Activated CD4-positive, alpha-beta T cell treated with anti-CD3 and anti-CD28 coated beads, Interleukin-2, amount 50 U/mL, for 48 hours (primary cell): ENCODE measurements at places on chromosomes 7 and 10.

DNA sequence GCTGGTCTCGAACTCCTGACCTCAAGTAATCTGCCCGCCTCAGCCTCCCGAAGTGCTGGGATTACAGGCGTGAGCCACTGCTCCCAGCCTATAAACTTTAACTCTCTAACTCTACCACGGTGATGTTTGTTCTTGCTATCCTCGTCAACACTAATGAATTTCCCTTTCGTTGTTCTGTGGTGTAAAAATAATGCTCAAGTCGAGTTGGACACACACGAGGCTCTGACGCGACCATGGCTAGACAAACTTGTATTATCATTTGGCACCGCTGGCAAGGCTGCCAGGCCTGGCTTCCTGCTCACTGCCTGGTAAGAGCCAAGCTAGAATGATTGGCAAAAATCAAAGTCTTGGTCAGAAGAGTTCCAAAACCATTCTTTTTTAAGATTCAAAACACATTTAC lies 167.0 kb upstream of the KLF6 start:
- DNase-seq: no peak

- DNase-seq: no peak
Observed at GRCh38 chr7:112157072-112157471, 49.1 kb downstream of the DOCK4 start.

DNA sequence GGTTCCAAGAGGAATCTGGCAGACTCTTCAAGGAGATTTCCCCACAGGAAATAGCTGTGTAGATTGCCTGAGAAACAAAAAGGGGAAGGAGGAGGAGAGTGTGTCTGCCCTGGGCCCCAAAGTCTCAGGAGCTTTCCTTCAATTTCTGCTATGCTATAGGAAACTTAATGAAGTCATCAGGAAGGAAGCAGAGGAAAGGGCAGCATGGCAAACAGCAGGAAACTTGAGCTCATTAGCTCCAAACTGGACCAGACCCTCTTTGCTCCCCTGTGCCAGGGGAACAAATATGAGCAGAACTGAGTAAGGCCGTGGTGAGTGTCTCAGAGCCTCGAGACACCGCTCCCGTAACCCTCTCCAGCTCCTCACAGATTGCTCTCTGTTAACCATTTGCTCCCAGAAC lies 4.8 kb upstream of the KCNIP2 start:
- DNase-seq: no peak

GRCh38 chr10:123842692-123843385 lies 48.8 kb downstream of the CPXM2 start:
- no peak for DNase-seq
